Testis (tissue), 5 donors: ENCODE measurements at places on chromosomes 7 and 10. TPM values are rescaled to one million over a fixed set of nuclear protein-coding genes. Genes with fewer than 3 reads are reported as not detected.

NSUN6 gene
- total RNA-seq: 73.0 TPM

ATRNL1 gene
- total RNA-seq: 45.7 TPM

NKX1-2 gene
- total RNA-seq: 0.06 TPM

METTL27 gene
- total RNA-seq: 3.5 TPM

ALOX5 gene
- 13.7 TPM for total RNA-seq

STK31 gene
- 79.8 TPM for total RNA-seq

SLC18A3 gene
- total RNA-seq: not detected

ADIRF gene
- 21.4 TPM for total RNA-seq

FFAR4 gene
- total RNA-seq: 0.12 TPM

PTF1A gene
- 5.1 TPM for total RNA-seq

- H3K4me1 ChIP-seq: no peaks in the 10 kb centered on the region
- no peaks in the 10 kb centered on the region for H3K27me3 ChIP-seq
- peak; percentile 65 for DNase-seq
- no peak within 1 kb of the TSS for H3K4me3 ChIP-seq
These were observed at the start of gene PPP1R17 for GRCh38 chr7:31687024-31687748. Gene PPP1R17, plus strand, starts transcription at chr7:31687215. Its CDS starts 5,227 bp downstream, at chr7:31692442.

- no peak for DNase-seq
- H3K4me1 ChIP-seq: peaks cover 3% of the 10 kb centered on the region
- H3K36me3 ChIP-seq: no peaks in the 10 kb centered on the region
- no peaks in the 10 kb centered on the region for H3K27me3 ChIP-seq
- no peak overlapping the region for H3K4me3 ChIP-seq
These were observed 56.0 kb upstream of the COMTD1 start for GRCh38 chr10:75291805-75292204.

DNA sequence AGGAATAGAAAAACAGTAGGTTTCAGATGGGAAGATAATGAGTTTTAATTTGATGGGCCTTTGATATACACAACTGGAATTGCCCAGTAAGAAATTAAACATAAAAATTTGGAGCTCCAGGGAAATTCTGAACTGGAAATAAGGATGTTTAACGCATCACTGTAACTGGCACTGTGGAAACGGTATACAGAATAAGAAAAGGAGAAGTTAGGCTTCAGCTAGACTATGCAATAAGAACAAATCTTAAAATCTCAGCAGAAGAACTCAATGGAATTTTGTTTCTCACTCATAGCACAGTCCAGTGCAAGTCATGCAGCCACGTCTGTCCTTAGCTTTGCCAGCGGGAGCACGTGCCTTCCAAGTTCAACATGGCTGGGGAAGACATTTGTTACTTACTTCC is 52.9 kb upstream of the FGL2 start:
- no peaks in the 10 kb centered on the region for H3K4me1 ChIP-seq
- no peaks in the 10 kb centered on the region for H3K27me3 ChIP-seq
- no peaks in the 10 kb centered on the region for H3K36me3 ChIP-seq
- no peak for DNase-seq
- no peak overlapping the region for H3K27ac ChIP-seq

DNA sequence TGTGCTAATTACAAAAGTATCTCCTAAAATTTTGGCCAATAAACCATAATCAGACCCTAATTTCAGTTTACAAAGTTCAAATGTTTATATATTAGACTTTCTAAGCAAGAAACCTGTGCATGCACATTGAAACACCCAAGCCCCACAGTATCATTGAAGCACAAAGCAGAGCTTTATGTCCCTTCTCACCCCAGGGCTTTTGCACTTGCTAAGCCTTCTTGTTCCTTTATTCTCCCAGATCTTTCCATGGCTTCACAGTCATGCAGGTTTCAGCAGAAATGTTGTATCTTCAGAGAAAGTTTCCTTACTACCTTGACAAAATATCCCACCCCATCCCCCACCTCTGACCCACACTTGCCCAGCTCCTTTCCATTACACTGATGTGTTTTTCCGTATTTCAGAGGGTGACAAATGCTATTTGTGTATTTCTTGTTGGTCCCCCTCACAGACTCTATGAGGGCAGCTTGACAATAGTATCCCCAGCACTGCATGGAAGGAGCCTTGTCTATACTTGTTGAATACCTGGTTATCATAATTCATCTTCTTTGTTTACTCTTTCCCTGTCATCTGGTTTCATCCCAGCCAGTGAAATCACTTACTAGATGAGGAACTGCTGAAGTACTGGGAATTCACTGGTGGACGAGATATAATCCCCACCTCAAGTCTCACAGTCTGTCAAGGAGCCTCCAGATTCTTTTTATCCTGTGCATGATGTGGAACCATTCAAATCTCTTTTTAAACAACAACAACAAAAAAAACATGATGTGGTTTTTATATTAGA is 24.0 kb upstream of the PCGF5 start:
- no peak overlapping the region for H3K27ac ChIP-seq
- no peak for DNase-seq
- no peaks in the 10 kb centered on the region for H3K36me3 ChIP-seq
- no peaks in the 10 kb centered on the region for H3K4me1 ChIP-seq

DNA sequence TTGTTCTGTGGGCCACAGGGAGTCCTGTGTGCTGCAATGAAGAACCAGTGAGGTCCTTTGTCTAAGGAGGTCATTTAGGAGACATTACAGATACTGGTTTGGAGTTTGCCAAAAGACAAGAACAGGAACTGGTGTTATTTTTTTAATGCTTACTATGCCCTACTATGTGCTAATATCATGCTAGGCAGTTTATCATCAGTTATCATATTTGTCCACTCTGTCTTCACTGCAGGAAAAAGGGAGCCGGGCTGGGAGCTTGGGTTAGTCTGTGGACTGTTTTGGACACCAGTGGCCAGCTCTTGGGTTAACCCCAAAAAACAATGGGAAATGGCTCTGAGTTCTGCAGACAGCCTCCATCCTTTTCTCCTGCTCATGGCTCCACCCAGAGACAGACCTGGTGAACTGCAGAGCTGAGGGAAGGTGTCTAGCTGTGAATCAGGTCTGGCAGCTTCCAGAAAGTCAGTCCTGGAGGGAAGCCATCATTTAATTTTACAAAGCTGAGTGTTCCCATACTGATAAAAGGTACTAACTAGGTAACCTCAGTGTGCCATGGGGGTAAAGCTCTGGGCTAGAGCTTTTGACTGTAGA is 101.2 kb upstream of the ZNF746 start:
- no peaks in the 10 kb centered on the region for H3K4me1 ChIP-seq
- no peaks in the 10 kb centered on the region for H3K27me3 ChIP-seq
- H3K36me3 ChIP-seq: no peaks in the 10 kb centered on the region

DNA sequence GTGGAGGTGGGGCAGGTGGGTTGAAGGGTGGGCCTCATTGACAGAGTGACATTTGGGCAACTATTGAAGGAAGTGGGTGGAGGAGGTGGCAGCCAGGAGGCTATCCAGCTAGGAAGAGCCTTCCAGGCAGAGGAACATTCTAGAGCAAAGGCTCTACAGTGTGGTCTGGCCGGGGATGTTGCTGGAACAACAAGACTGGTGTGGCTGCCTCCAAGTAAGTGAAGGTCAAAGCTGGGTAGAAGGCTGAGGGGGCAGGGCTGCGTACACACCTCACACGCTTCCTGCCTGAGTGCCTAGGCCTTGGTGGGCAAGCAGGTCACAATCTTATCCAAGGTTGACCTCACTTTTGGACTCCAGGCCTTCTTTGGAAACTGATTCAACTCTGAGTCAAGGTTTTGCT is 6.6 kb downstream of the CPA1 start:
- H3K4me1 ChIP-seq: no peaks in the 10 kb centered on the region
- no peak overlapping the region for H3K4me3 ChIP-seq
- no peak overlapping the region for H3K27ac ChIP-seq
- no peaks in the 10 kb centered on the region for H3K36me3 ChIP-seq

DNA sequence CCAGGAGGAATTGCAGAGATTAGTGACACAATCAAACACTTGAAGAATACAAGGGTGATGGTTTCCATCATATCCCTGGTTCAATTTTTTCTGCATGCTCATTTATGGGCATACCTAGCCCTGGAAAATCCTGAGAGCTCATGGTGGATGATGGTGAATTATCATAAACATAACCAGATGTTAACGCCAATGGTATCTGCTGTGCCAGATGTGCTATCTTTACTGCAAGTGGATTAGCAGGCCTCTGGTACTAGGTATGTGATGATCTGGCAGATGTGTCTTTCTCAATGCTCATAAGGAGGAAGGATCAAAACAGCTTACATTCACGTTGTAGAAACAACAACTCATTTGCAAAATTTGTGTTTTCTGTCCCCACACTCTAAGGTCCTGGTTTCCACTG is 150.5 kb downstream of the FZD1 start:
- DNase-seq: no peak
- H3K27me3 ChIP-seq: no peaks in the 10 kb centered on the region
- H3K27ac ChIP-seq: no peak overlapping the region
- no peak overlapping the region for H3K4me3 ChIP-seq
- H3K36me3 ChIP-seq: no peaks in the 10 kb centered on the region

- DNase-seq: no peak
- H3K27ac ChIP-seq: no peak overlapping the region
- no peaks in the 10 kb centered on the region for H3K36me3 ChIP-seq
- H3K27me3 ChIP-seq: no peaks in the 10 kb centered on the region
- H3K4me3 ChIP-seq: no peak overlapping the region
These were observed 276.5 kb downstream of the HDAC9 start for GRCh38 chr7:18771834-18772566.

DNA sequence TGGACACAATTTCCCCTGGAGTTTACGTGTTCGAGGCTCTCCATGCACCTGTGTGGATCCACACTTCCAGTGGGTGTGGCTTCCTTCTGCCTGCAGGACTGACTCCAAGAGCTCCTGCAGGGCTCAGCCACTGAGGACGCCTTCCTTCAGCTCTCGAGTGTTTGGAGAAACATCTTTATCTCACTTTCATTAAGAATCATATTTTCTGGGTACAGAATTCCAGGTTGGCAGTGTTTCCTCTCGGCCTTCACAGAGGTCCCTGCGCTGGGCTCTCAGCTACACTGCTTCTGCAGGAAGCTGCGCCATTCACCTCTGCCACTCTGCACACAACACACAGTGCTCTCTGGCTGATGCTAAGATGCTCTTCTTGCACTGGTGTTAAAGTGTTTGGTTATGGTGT is 69.9 kb upstream of the NKX6-2 start:
- no peak overlapping the region for H3K27ac ChIP-seq
- no peak overlapping the region for H3K4me3 ChIP-seq
- no peaks in the 10 kb centered on the region for H3K27me3 ChIP-seq
- no peaks in the 10 kb centered on the region for H3K36me3 ChIP-seq

- no peak overlapping the region for H3K27ac ChIP-seq
- H3K4me3 ChIP-seq: no peak overlapping the region
- no peak for DNase-seq
- H3K27me3 ChIP-seq: no peaks in the 10 kb centered on the region
These were observed 113.6 kb upstream of the BTBD16 start for GRCh38 chr10:122157451-122157850.

DNA sequence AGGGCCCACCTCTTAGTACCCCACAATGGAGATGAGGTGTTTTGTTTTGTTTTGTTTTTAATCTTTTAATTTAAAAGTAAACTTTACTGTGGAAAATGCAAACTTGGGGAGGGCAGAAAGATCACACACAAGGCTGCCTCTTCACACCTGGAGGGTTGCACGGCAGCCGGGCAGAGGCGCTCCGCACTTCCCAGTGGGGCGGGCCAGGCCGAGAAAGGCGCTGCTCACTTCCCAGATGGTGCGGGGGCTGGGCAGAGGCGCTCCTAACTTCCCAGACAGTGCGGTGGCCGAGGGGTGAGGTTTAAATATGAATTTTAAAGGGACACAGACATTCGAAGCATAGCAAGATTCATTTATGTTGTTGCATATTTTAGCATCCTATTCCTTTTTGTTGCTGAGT is 235.9 kb upstream of the MTPN start:
- no peaks in the 10 kb centered on the region for H3K27me3 ChIP-seq
- no peak for DNase-seq
- H3K4me3 ChIP-seq: no peak overlapping the region
- no peak overlapping the region for H3K27ac ChIP-seq
- H3K36me3 ChIP-seq: no peaks in the 10 kb centered on the region

GRCh38 chr7:101211501-101211900 is 5.9 kb downstream of the PLOD3 start:
- H3K27ac ChIP-seq: no peak overlapping the region
- no peaks in the 10 kb centered on the region for H3K36me3 ChIP-seq
- peaks cover 8% of the 10 kb centered on the region for H3K4me1 ChIP-seq
- no peak for DNase-seq
- H3K27me3 ChIP-seq: no peaks in the 10 kb centered on the region

DNA sequence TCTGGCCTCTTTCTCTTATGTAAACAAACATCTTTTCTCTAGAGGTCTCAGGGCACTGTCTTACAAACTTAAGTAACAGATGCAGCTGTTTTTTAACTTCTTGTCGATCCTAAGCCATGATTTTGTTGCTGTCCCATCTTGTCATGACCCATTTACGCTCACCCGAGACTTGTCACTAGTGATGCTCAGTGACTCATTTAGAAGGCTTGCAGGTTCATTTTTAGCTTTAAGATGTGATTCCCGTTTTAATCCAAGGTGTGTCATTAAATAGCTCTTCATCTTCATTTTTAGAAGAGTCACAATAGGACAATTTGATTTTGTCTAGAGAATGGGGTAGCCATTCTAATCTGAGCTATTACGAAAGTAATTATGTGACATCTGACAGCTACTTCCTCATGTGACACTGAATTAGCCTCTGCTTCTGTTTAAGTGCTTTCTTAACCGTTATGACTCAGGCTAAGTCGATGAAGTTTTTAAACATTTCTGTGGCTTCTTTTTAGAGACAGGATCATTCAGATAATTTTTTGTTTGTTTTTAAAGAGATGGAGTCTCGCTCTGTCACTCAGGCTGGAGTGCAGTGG is 42.7 kb downstream of the SPDYE5 start:
- H3K4me1 ChIP-seq: no peaks in the 10 kb centered on the region
- H3K36me3 ChIP-seq: no peaks in the 10 kb centered on the region
- no peak overlapping the region for H3K27ac ChIP-seq
